ENCODE measurements at places on chromosomes 1 and 21.

- H3K36me3 ChIP-seq: no peaks in the 10 kb centered on the region
- H3K27me3 ChIP-seq: no peaks in the 10 kb centered on the region
- no peak overlapping the region for H3K4me3 ChIP-seq
- H3K4me1 ChIP-seq: no peaks in the 10 kb centered on the region
- no peak overlapping the region for H3K27ac ChIP-seq
Measured at GRCh38 chr1:240998441-240999015, 358.5 kb downstream of the RGS7 start.

DNA sequence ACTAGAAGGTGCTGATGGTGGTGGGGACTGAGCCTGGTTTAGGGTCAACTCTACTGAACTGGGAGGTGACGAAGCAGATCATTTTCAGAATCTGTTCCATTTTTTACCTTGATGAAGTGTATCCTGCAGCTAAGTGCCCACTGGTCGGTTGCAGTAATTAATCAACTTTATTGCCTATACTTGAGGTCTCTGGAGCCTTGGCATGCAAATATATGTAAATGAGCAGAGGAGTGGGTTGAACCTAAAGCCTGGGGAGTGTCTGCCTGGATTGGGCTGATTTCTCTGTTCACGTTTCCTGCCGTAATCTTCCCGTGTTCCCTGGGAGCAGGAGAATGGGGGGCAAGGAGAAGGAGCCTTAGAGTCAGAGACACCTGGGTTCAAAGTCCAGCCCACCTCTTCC, 286.8 kb downstream of the PTPRU start:
- no peak overlapping the region for H3K27ac ChIP-seq
- no peaks in the 10 kb centered on the region for H3K27me3 ChIP-seq
- H3K4me3 ChIP-seq: no peak overlapping the region
- no peaks in the 10 kb centered on the region for H3K36me3 ChIP-seq
- H3K4me1 ChIP-seq: no peaks in the 10 kb centered on the region

GRCh38 chr1:53949023-53949990, 3.2 kb downstream of the LRRC42 start:
- H3K27me3 ChIP-seq: no peaks in the 10 kb centered on the region
- no peak overlapping the region for H3K4me3 ChIP-seq
- H3K36me3 ChIP-seq: peaks cover 11% of the 10 kb centered on the region
- peaks cover 15% of the 10 kb centered on the region for H3K4me1 ChIP-seq

DNA sequence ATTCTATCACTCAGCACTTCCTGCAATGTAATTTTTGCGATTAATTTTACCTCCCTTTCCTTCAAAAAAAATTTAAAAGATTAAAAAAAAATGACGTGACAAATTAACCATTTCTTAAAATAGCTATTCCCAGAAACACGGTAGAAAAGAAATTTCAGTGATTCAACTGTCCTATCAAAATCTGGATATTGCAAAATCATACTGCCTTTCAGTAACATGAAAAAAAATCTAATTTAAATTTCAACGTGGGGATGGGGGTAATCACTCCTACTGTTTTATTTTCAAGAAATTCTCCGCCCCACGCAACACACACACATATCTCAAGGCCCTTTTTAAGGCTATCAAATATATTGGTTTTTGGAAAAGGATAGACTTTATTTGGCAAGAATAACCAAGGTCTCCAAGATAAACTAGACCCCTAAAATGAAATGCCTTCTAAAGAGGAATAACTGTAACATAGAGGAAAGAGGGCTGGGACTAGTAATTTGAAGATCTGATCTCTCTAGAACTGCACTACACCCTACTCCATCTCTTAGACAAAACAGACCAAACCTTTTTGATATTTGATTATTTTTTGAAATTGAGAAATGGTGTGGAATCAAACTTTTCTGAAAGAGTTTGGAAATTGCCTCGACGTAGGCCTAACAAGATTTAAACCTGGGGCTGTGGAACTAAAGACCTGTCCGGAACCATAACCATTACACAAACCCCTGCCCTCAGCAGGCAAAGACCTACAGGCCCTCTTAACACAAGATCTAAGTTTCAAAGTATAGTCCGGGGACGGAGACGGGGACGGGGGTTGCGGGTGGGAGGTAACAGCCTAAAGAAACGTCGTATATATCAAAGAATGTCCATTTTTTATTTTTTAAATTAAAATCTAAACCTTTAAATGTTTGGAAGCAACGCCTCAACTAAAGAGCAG, 941 bp downstream of the ARNT start:
- no peak for DNase-seq
- H3K27ac ChIP-seq: peak overlapping the region; percentile 91
- H3K36me3 ChIP-seq: peaks cover 17% of the 10 kb centered on the region
- H3K4me1 ChIP-seq: peaks cover 29% of the 10 kb centered on the region
- H3K27me3 ChIP-seq: no peaks in the 10 kb centered on the region

- no peak overlapping the region for H3K27ac ChIP-seq
- H3K27me3 ChIP-seq: no peaks in the 10 kb centered on the region
- DNase-seq: no peak
- H3K4me3 ChIP-seq: no peak overlapping the region
Measured at GRCh38 chr1:231519166-231519565, 9.3 kb upstream of the TSNAX start.

- peaks cover 30% of the 10 kb centered on the region for H3K36me3 ChIP-seq
- no peak overlapping the region for H3K4me3 ChIP-seq
- no peaks in the 10 kb centered on the region for H3K27me3 ChIP-seq
- H3K4me1 ChIP-seq: peaks cover 3% of the 10 kb centered on the region
Measured at GRCh38 chr1:108639899-108640560, 20.9 kb downstream of the HENMT1 start.

DNA sequence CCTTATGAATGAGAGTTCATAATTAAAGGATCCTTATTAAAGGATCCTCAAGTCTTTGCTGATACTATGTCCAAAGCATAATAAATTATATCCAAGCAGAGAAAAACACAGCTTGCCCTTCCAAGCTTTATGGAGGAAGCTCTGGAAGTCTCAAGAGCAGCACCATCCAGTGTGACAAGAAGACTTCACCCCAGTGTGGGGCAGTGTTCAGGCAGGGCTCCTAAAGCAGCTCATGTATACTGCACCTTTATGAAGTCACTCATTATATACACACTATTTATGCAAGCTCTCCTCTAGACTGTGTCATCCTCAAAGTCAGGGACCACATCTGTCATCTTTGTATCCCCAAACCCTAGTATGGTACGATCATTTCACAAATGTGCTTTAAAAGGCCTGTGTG, 11.9 kb upstream of the CCN1 start:
- no peak for DNase-seq
- H3K27ac ChIP-seq: no peak overlapping the region
- no peaks in the 10 kb centered on the region for H3K27me3 ChIP-seq
- no peak overlapping the region for H3K4me3 ChIP-seq

DNA sequence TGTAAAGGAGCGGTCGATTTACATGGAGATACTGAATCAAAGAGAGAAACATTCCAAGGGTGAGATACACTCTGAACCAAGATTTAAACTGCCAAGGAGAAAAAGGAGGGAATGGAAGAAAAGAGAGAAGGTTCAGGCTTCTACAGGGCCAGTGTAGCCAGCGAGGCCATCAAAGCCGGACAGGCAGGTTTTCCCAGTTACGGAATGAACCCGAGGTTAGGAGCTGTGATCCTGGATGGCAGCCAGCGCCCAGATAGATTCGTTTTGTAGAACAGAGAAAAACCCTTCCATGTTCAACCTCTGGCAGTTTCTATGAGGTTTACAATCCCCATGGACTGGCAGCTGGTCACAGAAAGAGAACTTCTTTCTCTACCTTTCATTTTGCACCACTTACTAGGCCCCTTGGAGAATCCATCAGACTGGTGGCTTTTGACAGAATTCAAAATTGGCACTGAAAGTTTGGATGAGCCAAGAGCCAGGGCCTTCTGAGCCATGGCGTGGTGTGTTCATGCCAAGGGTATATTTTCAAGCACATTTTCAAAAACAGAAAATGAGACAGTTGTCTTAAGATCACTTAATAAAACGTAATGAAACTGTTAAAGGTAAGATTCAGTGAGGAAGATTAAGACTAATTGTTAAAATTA, 171.5 kb downstream of the RUNX1 start:
- H3K4me1 ChIP-seq: peaks cover 13% of the 10 kb centered on the region
- H3K27ac ChIP-seq: no peak overlapping the region
- H3K36me3 ChIP-seq: peaks cover 78% of the 10 kb centered on the region
- DNase-seq: no peak
- no peak overlapping the region for H3K4me3 ChIP-seq

DNA sequence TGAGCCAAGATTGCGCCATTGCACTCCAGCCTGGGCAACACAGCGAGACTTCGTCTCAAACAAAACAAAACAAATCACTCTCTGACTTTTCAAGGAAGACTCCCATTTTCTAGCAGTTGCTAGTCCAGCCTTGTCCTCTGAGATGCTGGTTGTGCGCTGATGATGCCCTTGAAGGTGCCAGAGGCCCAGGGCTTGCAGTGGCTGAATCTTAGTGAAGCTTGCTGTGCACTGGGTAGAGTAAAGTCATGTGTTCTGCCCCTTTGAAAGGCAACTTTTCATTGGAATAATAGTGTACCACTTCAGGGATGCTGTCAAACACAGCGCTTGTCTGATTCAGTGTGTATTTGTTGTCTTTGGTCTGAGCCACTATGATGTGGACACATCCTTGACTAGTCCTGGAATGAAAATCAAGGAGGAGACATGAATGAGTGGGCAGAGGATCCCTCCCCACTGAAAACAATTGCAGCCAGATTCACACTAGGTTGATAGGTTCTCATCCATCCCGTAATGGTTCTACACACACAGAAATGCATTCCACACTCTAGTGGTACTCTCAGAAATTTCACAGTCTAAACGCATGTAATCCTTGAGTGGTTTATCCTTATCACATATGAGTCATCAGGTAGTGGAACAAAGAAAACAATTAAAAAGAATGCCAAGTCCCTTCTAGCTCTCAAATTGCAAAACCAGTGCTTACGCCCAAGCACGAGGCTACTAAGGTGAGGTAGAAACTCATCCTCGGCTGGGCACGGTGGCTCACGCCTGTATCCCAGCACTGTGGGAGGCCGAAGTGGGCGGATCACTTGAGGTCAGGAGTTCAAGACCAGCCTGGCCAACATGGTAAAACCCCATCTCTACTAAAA, 17.8 kb upstream of the TDRD10 start:
- no peaks in the 10 kb centered on the region for H3K36me3 ChIP-seq
- H3K4me1 ChIP-seq: peaks cover 52% of the 10 kb centered on the region
- H3K4me3 ChIP-seq: no peak overlapping the region
- H3K27ac ChIP-seq: no peak overlapping the region
- DNase-seq: no peak
- no peaks in the 10 kb centered on the region for H3K27me3 ChIP-seq

DNA sequence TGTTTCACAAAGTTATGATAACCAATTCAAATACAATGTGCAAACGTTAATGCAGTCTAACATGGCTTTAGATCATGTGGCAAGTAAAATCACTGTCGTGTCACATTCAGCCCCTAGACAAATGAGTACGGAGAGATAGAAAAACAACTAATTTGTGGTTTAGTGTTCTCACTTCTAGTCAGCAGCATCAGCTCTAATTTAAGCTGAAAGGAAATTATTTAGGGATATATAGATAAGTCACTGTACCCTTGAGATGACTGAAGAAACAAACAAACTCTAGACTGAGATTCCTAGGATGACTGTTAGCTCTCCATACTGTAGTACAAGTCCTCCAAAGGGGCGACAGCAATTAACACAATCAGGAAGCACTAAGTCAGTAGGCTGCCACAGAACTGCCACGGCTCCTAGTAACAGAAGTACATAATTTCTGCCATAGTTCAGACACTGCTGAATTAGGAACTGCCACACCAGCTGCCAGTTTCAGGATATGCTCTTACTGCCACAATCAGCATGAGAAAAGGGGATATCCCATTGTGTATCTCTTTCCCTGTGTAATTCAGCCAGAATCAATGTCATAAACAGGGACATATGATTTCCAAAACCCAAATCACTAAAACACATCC, 150.4 kb upstream of the NEGR1 start:
- no peaks in the 10 kb centered on the region for H3K4me1 ChIP-seq
- no peak overlapping the region for H3K4me3 ChIP-seq
- no peaks in the 10 kb centered on the region for H3K27me3 ChIP-seq
- no peak overlapping the region for H3K27ac ChIP-seq
- H3K36me3 ChIP-seq: no peaks in the 10 kb centered on the region

- no peak overlapping the region for H3K4me3 ChIP-seq
- no peaks in the 10 kb centered on the region for H3K4me1 ChIP-seq
- DNase-seq: no peak
Measured at GRCh38 chr1:107195476-107195875, 54.6 kb downstream of the NTNG1 start.

DNA sequence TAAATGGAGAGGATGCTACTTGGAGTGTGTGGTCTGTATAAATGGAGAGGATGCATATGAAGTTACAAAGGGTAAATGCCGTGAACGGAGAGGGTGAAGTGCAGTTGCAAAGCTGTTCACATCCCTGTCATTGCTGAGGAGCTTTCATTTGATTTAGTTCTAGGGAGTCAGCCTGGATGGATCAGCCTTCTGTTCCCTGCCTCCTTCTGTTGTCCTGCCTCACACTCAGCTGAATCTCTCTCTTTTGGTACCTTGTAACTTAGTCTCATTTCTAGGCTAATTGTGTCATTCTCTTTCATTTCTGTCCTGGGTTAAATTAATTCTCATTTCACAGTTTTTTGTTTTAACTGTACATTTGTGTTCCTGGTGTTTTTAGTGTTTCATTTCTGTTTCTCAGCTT, 133.2 kb upstream of the COL6A1 start:
- no peaks in the 10 kb centered on the region for H3K36me3 ChIP-seq
- H3K27me3 ChIP-seq: no peaks in the 10 kb centered on the region
- H3K4me3 ChIP-seq: no peak overlapping the region
- no peak for DNase-seq

DNA sequence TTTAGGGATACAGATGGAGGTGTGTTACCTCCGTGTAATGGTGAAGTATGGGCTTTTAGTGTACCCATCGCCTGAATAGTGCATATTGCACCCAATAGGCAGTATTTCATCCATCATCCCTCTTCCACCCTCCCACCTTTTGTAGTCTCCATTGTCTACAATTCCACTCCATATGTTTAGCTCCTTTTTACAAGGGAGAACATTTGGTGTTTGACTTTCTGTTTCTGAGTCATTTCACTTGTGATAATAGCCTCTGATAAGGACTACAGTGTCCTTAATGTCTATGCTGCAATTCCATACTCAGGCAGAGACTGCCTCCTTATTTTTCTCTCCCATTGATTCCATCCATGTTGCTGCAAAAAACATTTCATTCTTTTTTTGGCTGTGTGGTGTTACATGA, 48.7 kb downstream of the OVGP1 start:
- peaks cover 16% of the 10 kb centered on the region for H3K27me3 ChIP-seq
- no peaks in the 10 kb centered on the region for H3K4me1 ChIP-seq
- H3K36me3 ChIP-seq: no peaks in the 10 kb centered on the region
- no peak overlapping the region for H3K27ac ChIP-seq
- no peak overlapping the region for H3K4me3 ChIP-seq
- no peak for DNase-seq

GRCh38 chr1:232507571-232507970, 122.4 kb downstream of the SIPA1L2 start:
- DNase-seq: no peak
- no peaks in the 10 kb centered on the region for H3K27me3 ChIP-seq
- H3K27ac ChIP-seq: no peak overlapping the region
- H3K36me3 ChIP-seq: no peaks in the 10 kb centered on the region

- H3K4me3 ChIP-seq: no peak overlapping the region
- no peaks in the 10 kb centered on the region for H3K36me3 ChIP-seq
- H3K4me1 ChIP-seq: no peaks in the 10 kb centered on the region
- DNase-seq: no peak
- no peak overlapping the region for H3K27ac ChIP-seq
Measured at GRCh38 chr1:203251466-203251865, 22.0 kb upstream of the CHIT1 start.
